ENCODE measurements at places on chromosomes 5 and 9. TPM values are rescaled to one million over a fixed set of nuclear protein-coding genes. Genes with fewer than 3 reads are reported as not detected.
A peak's percentile ranks its signal among the peaks of the same experiment; 100 is the strongest.

- no peak overlapping the region for H3K27ac ChIP-seq
- no peaks in the 10 kb centered on the region for H3K27me3 ChIP-seq
- H3K36me3 ChIP-seq = no peaks in the 10 kb centered on the region
- no peak for DNase-seq
These were observed 11.9 kb downstream of the EEIG1 start for GRCh38 chr9:127968700-127969383.

ENTPD2 gene
- total RNA-seq = 3.2 TPM

DNA sequence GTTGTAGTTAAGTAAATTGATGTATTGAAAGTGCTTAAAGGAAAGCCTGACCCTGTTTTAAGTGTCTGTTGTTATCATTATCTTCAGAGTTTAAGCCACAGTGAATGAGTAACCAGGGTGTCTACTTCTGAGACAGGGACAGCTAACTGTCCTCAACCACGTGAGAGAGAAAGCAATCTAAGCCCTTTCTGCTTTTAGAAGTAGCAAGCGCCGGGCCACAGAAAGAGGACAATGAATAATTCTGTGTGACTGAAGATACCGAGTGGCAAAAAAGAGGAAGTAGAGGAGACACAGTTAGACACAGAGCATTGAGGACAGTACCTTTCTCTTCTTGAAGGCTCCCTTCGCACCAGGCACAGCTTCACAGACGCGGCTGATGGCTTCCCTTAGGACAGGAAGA lies 86.3 kb downstream of the S1PR3 start:
- no peaks in the 10 kb centered on the region for H3K27me3 ChIP-seq
- H3K36me3 ChIP-seq = no peaks in the 10 kb centered on the region
- DNase-seq = no peak
- H3K27ac ChIP-seq = no peak overlapping the region
- H3K4me3 ChIP-seq = no peak overlapping the region

GRCh38 chr5:34450338-34450737 lies 205.8 kb upstream of the RAI14 start:
- H3K4me3 ChIP-seq = no peak overlapping the region
- H3K36me3 ChIP-seq = no peaks in the 10 kb centered on the region
- no peak overlapping the region for H3K27ac ChIP-seq
- H3K27me3 ChIP-seq = no peaks in the 10 kb centered on the region

DNA sequence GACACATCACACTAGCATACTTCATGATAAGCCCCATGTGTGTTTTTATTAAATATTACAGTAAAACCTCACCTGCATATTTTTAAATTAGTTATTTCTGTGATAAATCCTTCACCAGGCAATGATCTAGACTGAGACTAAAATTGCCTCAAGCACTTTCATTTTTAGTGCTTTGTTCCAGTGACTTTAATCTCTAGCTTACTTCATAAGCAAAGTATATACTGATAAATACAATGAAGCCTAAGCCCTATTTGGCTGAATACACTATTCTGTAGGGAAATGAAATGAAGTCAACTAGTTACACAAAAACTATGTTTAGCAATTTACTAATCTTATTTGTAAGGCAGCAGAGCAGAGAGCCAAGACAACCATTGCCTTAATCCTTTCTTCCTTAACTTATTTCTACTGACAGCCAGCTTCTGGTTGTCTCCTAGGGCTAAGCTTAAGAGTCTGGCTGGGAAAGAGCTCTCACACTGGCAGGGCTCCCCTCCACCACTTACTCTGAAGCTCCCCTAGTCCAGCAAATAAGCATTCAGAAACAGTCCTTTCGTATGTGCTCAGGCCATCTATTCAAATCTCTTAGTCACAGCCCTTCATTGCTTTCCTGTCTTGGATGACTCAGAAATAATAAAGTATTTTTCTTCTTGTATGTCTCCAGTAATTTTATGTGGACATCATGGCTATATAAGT lies 31.4 kb upstream of the MTAP start:
- H3K27ac ChIP-seq = no peak overlapping the region
- H3K36me3 ChIP-seq = no peaks in the 10 kb centered on the region
- DNase-seq = no peak
- H3K27me3 ChIP-seq = no peaks in the 10 kb centered on the region
- H3K4me1 ChIP-seq = no peaks in the 10 kb centered on the region
- no peak overlapping the region for H3K4me3 ChIP-seq

- no peaks in the 10 kb centered on the region for H3K4me1 ChIP-seq
- H3K27ac ChIP-seq = no peak overlapping the region
- no peaks in the 10 kb centered on the region for H3K36me3 ChIP-seq
- no peaks in the 10 kb centered on the region for H3K27me3 ChIP-seq
- H3K4me3 ChIP-seq = no peak overlapping the region
- no peak for DNase-seq
These were observed 54.9 kb downstream of the PSAT1 start for GRCh38 chr9:78351816-78352215.

DNA sequence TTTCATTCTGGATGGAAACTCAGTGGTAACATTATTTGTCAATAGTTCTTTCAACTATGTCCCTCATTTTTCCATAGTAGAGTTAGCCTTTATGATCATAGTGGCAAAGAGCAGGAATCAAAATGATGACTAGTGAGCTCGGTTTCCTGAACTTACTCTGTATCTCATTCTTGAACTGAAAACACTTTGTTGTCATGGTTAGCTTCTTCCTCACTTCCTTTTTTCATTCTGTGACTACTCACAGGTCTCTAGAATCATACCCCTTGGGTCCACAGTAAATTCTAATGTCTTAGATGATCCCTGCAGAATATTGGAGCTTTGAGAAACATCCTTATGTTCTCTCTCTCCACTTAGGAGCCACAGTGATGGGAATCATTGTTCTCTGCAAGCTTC lies 29.4 kb upstream of the RECK start:
- DNase-seq = no peak
- H3K36me3 ChIP-seq = no peaks in the 10 kb centered on the region
- H3K4me1 ChIP-seq = no peaks in the 10 kb centered on the region
- no peaks in the 10 kb centered on the region for H3K27me3 ChIP-seq
- H3K27ac ChIP-seq = no peak overlapping the region

SLCO6A1 gene
- total RNA-seq = 0.54 TPM

GRCh38 chr9:133160742-133161546 lies 2.8 kb downstream of the GBGT1 start:
- H3K36me3 ChIP-seq = no peaks in the 10 kb centered on the region
- H3K4me3 ChIP-seq = no peak overlapping the region
- H3K27ac ChIP-seq = no peak overlapping the region

DNA sequence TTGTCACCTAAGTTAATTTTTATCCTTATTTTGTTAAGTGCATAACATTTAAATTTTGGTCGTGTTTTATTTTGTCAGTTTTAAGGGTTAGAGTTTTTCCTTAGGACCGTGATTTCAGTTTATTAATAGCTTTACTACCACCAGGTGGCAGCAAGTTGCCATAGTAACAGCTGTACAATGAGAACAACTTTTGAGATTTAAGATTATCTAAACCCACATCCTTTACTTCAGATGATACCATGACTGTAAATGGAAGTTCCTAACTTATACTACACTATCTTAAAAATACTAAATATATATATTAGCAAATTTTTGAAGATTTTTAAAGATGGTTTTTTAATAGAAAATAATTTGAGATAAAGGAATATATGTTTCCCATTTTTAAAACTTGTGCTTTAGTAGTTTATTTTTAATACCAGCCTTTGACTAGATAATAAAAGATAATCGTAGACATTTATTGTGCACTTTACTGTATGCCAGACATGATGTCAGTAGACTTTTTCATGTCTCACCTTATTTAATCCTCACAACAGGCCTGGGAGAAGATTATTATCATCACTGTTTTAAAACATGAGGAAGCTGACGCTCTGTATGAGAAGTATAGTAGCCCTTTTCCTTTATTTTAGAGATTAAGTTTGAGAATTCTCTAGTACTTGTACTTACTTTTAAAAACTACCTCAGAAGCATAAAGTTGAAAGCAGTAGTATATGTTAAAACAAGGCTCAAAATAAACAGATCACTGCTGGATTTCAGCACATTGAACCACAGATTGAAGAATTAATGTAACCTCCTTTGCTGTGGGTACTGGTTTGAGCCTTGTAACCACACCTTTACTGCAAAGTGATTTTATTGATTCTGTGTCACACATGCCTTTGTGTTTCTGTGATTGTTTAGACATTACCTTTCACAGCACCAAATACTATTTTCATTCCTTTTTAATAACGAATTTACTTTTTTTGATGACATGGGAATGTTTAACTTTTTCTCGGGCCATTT lies 27.5 kb downstream of the SREK1 start:
- H3K27me3 ChIP-seq = no peaks in the 10 kb centered on the region
- H3K27ac ChIP-seq = no peak overlapping the region
- no peak overlapping the region for H3K4me3 ChIP-seq

DNA sequence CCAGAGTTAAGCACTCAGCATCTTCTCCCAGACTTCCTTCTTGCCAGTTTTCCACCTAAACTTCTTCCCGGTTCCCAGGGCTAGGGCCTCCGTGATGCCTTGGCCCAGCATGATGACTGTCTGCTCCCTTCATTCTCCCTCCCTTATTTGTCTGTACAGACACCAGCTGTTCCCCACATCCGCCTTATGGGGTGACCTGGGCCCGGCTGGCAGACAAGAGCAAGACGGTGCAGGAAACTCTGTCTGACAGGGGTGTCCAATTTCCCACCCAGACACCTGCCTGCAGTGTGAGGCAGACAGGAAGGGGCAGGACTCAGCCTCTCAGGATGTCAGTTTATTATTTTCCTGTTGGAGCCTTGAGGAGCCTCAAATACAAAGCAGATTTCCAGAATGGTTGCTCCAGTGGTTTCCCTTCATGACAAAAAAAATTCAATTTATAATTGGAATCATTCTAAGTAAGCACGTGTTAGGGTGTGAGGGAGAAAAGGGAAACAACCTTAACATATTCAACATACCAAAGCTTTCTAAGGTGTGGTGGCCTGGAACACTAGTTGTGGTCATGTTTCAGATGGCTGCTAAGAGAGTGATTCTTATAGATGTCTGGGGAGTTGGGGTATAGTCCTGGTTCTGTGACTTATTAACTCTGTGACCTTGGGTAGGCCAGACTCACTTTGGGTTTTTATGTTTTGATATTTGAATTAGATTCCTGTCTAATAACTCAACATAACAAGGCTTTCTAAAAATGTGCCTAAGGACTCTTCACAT lies 234.5 kb downstream of the PAPPA start:
- no peaks in the 10 kb centered on the region for H3K36me3 ChIP-seq
- H3K27ac ChIP-seq = no peak overlapping the region
- no peaks in the 10 kb centered on the region for H3K27me3 ChIP-seq
- DNase-seq = no peak
- no peak overlapping the region for H3K4me3 ChIP-seq

- no peaks in the 10 kb centered on the region for H3K36me3 ChIP-seq
- DNase-seq = peak; percentile 74
- H3K4me3 ChIP-seq = peak overlapping the region; percentile 34
- peaks cover 81% of the 10 kb centered on the region for H3K27me3 ChIP-seq
- H3K27ac ChIP-seq = no peak overlapping the region
- peaks cover 29% of the 10 kb centered on the region for H3K4me1 ChIP-seq
These were observed 11.1 kb downstream of the CNTFR start for GRCh38 chr9:34578241-34579103.

DNA sequence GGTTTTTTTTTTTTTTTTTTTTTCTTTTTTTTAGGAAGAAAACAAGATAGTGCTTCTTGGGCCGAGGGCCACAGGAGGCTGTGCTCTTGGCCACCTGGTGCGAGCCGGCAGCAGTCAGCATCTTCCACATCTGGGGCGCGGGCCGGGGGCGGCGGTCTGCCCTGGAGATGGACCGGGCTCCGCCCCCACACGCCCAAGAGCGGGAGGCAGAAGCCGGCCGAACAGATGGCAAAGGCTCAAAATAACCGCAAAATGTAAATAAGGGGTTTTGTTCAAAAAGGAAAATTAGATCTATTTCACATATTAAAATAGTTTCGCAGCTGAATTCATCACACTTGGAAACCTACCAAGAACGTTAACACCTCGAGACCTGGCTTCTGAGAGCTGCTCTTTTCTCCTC lies 51.5 kb upstream of the UBAC1 start:
- H3K27me3 ChIP-seq = no peaks in the 10 kb centered on the region
- no peak overlapping the region for H3K27ac ChIP-seq
- H3K4me1 ChIP-seq = peaks cover 14% of the 10 kb centered on the region
- DNase-seq = no peak

GRCh38 chr5:72937517-72938061 lies 18.3 kb upstream of the FCHO2 start:
- no peak for DNase-seq
- H3K4me3 ChIP-seq = no peak overlapping the region
- H3K27ac ChIP-seq = no peak overlapping the region
- no peaks in the 10 kb centered on the region for H3K36me3 ChIP-seq
- no peaks in the 10 kb centered on the region for H3K4me1 ChIP-seq

- H3K36me3 ChIP-seq = no peaks in the 10 kb centered on the region
- H3K4me1 ChIP-seq = no peaks in the 10 kb centered on the region
- no peak overlapping the region for H3K27ac ChIP-seq
- H3K4me3 ChIP-seq = no peak overlapping the region
These were observed 40.3 kb upstream of the NAA35 start for GRCh38 chr9:85900504-85901201.

GRCh38 chr5:173011566-173011965 lies 28.0 kb downstream of the ATP6V0E1 start:
- H3K27ac ChIP-seq = no peak overlapping the region
- no peaks in the 10 kb centered on the region for H3K27me3 ChIP-seq
- H3K4me3 ChIP-seq = no peak overlapping the region
- no peaks in the 10 kb centered on the region for H3K36me3 ChIP-seq
- H3K4me1 ChIP-seq = peaks cover 6% of the 10 kb centered on the region

DNA sequence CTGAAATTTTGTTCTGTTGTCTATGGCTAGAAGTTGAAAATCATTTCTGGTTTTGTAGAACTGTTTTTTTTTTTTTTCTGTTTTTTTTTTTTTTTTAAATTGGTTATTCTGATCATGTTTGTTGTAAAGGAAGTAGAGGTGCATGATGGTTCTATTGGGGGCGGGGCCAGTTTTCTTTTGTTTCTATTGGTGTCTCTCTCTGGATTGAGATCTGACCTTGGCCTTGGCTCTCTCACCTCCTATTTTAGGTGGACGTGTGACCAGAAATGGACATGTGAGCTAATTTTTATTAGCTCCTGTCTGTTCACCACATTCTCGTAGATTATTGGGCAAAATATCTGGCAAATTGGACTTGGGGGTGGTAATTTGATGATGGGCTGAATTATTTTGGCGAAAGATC lies 3.2 kb downstream of the ZNF618 start:
- no peaks in the 10 kb centered on the region for H3K27me3 ChIP-seq
- H3K36me3 ChIP-seq = no peaks in the 10 kb centered on the region
- H3K4me3 ChIP-seq = no peak overlapping the region

- H3K27ac ChIP-seq = no peak overlapping the region
- no peaks in the 10 kb centered on the region for H3K27me3 ChIP-seq
- H3K36me3 ChIP-seq = no peaks in the 10 kb centered on the region
These were observed 97.6 kb downstream of the PRELID2 start for GRCh38 chr5:145737578-145737977.

DNA sequence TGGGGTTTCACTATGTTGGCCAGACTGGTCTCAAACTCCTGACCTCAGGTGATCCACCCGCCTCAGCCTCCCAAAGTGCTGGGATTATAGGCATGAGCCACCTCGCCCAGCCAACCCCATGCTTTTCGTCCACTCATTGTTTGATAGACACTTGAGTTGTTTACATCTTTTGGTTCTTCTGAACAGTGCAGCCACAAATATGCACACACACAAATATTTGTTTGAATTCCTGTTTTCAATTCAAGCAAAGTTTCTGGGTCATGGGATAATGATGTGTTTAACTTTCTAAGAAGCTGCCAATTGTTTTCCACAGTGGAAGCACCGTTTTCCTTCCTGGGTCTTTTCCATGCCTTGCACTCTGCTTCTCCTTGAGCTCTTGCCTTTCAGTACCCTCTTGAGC lies 6.8 kb upstream of the PAEP start:
- H3K36me3 ChIP-seq = no peaks in the 10 kb centered on the region
- no peak for DNase-seq
- no peaks in the 10 kb centered on the region for H3K4me1 ChIP-seq
- no peaks in the 10 kb centered on the region for H3K27me3 ChIP-seq

CCNB1 gene
- total RNA-seq = 338 TPM

All from H1 (cell line).